AG04450 (cell line): ENCODE measurements at places on chromosomes 12 and 14. TPM values are rescaled to one million over a fixed set of nuclear protein-coding genes. Genes with fewer than 3 reads are reported as not detected.

Gene SERPINA12
- polyA plus RNA-seq: not detected in 2 replicates

Gene FOXJ2
- 5.7 and 6.3 TPM in 2 replicates for polyA plus RNA-seq

Gene ADCY4
- 0.04 TPM in 1 of 2 replicates, not detected in the other for polyA plus RNA-seq

Gene TC2N
- 0.10 and 0.14 TPM in 2 replicates for polyA plus RNA-seq

Gene KRT4
- 0.04 and 0.16 TPM in 2 replicates for polyA plus RNA-seq

Gene ATP23
- polyA plus RNA-seq: 8.8 and 13.1 TPM in 2 replicates
